ENCODE measurements at places on chromosomes 11 and 22. TPM values are rescaled to one million over a fixed set of nuclear protein-coding genes. Genes with fewer than 3 reads are reported as not detected.

GRCh38 chr22:28143241-28143865 is 224.3 kb upstream of the PITPNB start:
- no peak for DNase-seq

GRCh38 chr22:17359501-17359900 is 9.8 kb upstream of the CECR2 start:
- DNase-seq, result no peak

DNA sequence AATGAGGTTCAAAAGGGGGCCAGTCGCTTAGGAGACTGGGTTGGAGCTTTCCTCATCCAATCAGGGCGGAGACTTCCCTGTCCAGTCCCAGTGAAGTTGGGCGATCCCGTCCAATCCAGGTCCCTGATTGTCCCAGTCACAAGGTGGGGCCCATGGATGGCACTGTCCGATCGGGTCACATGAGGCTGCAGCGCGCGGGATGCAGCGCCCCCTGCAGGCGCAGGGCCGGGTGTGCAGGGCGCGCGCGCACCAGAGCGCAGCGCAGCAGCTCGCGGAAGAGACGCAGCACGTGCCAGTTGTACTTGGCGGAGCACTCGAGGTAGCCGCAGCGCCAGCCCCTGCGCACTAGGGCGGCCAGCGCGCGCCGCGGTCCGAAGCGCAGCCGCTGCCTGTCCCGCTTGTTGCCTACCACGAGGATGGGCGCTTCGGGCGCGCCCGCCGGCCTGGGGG is 2.3 kb downstream of the RASL10A start:
- DNase-seq, result peak; percentile 58

DNA sequence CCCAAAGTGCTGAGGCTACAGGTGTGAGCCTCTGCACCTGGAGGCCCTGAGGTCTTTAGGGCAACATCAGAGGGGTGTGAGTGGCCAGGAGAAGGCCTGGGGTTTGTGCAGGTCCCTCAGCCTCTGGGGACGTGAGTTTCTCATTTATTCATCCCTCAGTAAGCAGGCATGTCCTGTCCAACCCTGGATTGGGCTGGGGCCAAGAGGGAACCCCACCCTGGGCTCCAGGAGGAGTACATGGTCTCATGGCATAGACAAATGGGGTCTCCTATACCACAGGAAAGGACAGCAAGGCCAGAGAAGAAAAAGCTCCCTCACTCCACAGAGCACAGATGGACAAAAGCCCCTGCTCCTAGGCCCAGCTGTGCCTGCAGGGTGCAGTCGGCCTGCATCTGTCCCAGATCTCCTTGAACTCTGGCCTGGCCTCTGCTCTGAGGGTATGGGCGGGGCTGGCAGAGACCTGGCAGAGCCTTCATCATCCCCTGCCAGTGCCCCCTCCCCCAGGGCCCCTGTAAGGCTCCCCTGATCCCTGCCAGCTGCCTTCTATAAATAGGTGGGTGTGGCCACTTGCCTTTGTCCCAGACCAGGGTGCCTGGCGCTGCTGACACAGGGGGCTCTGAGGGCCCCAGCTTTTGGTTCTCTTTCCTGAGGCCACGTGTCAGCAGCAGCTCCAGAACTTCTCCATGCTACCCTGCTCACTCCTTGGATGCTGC is 34.6 kb downstream of the A4GALT start:
- DNase-seq, result peak; percentile 89

- no peak for DNase-seq
Measured at GRCh38 chr11:70510106-70510505, 111.8 kb downstream of the CTTN start.

- no peak for DNase-seq
Measured at GRCh38 chr11:36127550-36127949, 161.7 kb downstream of the COMMD9 start.

DNA sequence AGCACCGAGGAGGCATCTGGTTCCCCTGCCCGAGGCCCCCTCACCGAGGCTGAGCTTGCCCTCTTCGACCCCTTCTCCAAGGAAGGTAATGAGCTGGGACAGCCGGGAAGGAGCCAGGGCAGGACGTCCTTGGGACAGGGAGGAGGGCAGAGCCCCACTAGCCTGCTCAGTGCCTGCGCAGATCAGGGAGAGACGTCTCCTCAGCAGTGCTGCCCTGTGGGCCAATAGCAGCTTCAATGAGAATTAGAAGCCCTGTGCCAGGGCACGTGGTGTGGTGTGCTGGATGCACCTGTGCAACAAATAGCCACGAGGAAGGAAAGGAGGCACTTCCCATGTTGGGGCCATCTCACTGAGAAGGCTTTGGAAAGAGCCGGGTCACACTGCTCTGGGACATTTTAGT is 5.4 kb upstream of the SAC3D1 start:
- DNase-seq, result no peak

DNA sequence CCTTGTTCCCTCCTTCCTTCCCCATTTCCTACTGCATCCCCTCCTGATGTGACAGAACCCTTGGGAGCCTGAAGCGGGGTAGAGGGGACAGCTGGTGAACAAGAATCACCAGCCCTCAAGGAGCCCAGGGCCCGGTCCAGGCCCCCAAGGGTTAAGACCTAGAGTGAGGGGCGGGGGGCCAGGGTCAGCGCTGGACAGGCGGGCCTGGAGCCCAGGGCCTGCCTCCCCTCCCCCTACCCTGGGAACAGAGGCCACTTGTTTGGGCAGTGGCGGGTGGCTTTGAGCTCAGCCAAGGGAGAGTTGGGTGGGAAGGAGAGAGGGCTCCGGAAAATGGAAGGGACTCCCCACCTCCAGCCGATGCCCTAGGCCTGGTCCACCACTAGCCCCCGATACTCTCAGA is 2.1 kb downstream of the ARAP1 start:
- no peak for DNase-seq

DNA sequence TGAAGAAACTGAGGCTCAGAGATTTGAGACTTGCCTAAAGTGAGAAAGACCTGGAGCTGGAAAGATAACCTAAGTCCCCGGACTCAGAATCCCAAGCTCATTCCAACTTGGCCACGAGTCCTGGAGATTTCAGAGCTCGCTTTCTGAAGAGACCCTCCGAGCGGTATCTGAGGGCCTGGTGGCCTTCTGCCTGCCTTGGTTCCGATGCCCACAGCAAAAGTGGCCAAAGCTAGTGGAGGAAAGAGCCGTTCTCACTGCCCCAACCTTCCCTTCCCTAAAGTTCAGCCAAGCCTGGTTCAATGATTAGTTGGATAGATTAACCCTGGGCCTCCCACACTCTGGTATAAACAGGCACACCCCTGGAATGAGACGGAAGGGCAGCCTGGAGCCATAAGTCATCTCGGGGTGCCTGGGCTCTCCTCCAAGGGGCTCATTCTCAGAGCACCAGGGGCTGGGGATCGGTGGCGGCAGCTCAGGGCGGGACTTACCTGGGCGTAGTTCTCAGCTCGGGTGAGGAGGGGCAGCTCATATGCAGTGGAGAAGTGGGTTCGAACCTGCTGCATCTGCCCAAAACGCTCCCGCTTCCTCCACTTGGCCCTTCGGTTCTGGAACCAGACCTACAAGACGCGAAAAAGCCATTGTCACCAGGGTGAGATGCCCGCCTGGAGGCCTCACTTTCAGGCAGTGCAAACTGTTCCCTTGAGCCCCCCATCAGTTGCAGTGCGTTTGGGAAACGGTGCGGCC is 42.8 kb downstream of the ALX4 start:
- DNase-seq, result no peak

The P2RY2 gene
- 13.5 TPM for total RNA-seq

The TRIM29 gene
- total RNA-seq, result not detected

The OR52E8 gene
- not detected for total RNA-seq

Data from cardiac septum (tissue), 1 donor.